ENCODE measurements at places on chromosomes 6 and 20.

- no peak for DNase-seq
These were observed at the start of gene VIP for GRCh38 chr6:152750694-152751093. TSS of gene VIP (plus strand) at chr6:152750797. CDS start at chr6:152752178, 1,381 bp downstream.

- DNase-seq: no peak
These were observed 95.8 kb upstream of the IRAK1BP1 start for GRCh38 chr6:78771586-78771985.

GRCh38 chr6:124040655-124041054, 237.0 kb downstream of the NKAIN2 start:
- no peak for DNase-seq

DNA sequence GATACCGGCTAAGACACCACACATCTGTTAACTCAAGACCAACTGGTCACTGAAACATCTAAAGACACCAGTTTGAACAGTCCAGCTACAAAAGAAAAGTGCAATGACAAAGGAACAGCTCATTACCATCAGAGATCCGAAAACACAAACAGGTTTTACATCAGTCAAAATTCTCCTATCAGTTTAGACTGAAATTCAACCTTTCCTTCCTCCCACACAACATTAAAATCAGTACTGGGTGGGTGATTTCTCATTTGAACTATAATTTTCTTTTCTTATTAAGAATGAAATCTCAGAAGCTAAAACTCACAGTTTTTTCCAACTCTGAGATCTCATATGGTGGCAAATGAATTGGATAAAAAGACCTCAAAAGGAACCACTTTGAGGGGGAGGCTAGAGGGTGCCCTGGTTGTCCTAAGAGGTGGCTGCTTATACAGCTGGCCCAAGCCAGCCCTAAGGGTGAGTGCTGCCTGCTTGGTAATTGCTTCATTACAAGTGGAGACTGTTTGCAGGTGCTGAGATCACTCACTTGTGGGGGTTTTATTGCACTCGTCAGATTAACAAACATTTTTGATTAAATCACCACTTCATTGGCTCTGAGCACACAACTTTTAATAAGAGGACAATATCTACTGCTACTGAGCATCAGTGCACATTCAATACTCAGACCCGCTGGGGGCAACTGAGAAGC, 4.3 kb downstream of the CCDC167 start:
- DNase-seq: peak; percentile 57

GRCh38 chr6:68229566-68229965, 405.5 kb upstream of the ADGRB3 start:
- no peak for DNase-seq

DNA sequence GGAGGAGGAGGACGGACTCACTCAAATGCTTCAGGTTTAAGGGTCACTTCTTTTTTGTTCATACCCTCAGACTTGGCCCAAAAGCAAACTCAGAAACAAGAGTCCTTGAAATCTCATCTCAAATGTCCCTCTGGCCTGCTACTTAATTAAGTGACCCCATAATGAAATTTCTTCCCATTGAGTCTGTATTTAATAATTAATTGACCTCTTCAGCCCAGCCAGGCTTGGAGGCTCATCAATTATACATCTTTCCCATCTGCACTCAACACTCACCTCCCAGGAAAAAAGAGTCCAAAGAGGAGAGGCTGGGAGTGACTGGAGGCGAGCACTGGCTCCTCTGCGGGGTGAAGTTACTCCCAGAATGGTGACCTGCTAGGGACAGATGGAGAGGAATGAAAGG, 90.5 kb upstream of the EYA2 start:
- DNase-seq: no peak

- no peak for DNase-seq
These were observed 21.7 kb downstream of the RIPK1 start for GRCh38 chr6:3090013-3090412.

GRCh38 chr20:7094438-7094997, 327.0 kb downstream of the BMP2 start:
- DNase-seq: no peak

GRCh38 chr6:113315165-113315564, 542.0 kb upstream of the MARCKS start:
- DNase-seq: no peak

DNA sequence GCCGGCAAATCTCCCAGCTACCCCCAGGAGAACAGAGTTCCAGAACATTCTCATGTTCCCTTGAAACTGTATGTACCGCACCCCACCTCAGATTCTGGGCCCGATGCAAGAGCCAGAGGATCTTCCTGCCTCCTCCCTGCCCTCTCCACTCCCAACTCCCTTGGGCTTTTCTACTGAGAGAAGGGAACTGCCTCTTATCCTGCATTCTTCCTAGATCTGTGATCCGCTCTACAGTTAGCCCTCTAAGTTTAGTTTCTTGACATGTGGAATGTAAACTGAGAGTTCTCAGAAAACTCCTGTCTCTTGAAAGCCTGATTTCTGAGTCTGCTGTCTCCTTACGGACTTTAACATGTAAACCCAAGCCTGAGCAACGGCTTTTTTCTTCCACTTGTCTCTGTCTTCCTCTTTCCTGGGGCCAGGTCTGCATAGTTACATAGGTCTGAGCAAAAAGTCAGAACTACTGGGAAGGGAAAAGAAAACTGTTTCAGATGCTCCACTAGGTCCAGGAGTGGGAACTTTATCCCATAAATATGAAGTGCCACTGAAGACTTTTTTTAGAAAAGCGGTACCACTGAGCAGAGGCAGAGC, 86.5 kb upstream of the TNFAIP3 start:
- DNase-seq: no peak

GRCh38 chr6:129517288-129517687, 192.7 kb downstream of the ARHGAP18 start:
- DNase-seq: no peak

GRCh38 chr6:122143813-122144601, 255.4 kb upstream of the HSF2 start:
- DNase-seq: no peak

DNA sequence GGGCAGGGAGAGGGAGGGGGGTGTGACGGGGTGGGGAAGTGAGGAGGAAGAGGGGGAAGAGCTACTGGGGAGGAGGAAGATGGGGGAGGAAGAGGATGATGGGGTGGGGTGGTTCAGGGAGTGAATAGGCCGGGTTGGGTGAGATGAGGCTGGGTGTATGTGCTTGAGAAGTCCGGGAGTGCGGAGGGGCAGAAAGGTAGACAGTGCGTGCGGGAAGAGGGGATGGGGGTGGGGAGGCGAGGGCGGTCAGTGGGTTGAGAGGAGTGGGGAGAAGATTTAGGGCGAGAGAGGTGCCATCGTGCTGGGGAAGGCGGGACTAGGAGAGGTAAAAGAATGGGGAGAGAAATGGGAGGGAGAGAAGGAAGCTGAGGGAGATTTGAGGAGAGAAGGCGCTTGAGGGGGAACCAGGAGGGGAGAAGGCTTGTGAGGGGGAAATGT, 30.9 kb upstream of the NOTCH4 start:
- no peak for DNase-seq

DNA sequence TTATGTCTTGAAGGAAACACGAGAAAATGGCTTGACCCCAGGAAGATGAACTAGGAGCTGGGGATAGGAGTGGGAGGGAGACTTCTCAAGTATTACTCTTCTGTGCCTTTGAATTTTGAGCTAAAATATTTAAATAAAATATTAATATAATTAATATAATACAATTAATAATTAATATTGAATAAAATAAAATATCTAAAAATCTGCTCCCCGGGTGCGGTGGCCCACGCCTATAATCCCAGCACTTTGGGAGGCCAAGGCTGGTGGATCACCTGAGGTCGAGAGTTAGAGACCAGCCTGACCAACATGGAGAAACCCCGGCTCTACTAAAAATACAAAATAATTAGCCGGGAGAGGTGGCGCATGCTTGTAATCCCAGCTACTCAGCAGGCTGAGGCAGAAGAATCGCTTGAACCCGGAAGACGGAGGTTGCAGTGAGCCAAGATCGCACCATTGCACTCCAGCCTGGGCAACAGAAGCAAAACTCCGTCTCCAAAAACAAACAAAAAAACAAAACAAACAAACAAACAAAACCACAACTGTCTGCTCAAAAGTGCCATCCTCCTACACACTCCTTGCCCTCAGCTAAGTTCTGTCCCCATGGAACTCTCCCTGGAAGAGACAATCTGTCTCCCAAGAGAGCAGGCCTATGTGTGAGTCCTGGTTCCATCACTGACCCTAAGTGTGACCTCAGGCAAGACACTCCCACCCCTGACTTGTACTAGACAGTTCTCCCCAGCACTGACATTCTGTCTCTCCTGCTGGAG, 13.7 kb upstream of the TRIB3 start:
- DNase-seq: no peak

- DNase-seq: no peak
These were observed 160.5 kb downstream of the TTLL2 start for GRCh38 chr6:167485186-167485978.

GRCh38 chr20:341682-342081, 5.2 kb upstream of the NRSN2 start:
- peak; percentile 38 for DNase-seq

- no peak for DNase-seq
These were observed 160.8 kb downstream of the UBE3D start for GRCh38 chr6:82904860-82905259.

GRCh38 chr20:49699200-49699992, 14.3 kb downstream of the B4GALT5 start:
- DNase-seq: peak; percentile 54

GRCh38 chr6:149940672-149940982, 1.2 kb upstream of the ULBP2 start:
- DNase-seq: no peak

- no peak for DNase-seq
These were observed 102.7 kb downstream of the KCNQ5 start for GRCh38 chr6:72724545-72724944.

DNA sequence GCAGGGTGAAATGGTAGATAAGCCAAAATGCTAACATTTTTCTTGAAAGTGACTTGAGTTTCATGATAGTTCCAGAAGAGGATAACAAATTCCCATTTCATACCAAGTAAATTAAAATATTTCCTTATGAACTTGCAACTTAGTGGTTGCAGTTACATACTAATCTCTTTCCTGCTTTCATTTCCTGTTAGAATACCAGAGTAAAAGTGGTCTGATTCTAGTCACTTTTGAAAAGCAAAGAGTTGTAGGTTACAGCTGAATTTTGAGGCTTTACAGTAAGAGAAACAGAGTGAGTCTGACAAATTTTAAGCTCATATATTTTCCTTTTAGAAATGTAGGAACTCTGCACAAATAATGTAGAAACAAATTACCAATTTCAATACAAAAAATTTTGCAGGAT, 117.4 kb downstream of the ZFAND3 start:
- DNase-seq: no peak

GRCh38 chr6:94734751-94735150, 842.6 kb upstream of the MANEA start:
- DNase-seq: no peak

DNA sequence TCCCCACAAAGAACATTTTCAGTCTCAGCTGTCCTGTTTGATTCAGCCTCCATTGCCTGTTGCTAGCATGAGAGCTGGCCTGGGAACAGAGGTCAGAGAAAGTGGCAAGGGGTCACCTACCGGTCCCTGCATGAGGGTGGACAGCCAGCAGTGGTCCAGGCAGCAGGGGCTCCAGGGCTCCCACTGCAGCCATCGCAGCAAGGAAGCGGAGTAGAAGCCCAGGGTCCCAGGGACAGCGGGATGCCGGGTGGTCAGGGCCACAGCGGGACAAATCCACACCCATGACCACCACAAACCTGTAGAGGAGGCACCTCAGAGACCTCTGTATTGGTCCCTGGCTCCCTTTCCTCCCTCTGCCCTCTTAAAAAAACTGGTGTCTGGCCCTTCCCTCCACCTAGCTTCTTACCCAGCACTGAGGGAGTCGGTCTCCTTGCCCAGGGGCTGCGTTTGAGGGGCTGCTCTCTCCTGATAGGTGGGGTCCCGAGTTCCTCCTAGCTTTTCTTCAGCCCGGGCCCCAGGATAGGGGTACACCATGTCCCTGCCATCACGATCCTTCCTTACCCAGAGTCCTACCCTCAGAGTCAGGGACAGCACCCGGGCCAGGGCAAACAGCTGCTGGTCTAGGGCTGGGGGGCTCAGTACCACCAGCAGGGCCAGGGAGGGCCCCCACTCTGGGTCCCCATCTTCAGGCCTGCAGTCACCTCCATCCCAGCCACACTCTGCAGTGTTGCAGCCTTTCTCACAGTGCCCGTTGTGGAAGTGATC, 8.4 kb upstream of the GPSM3 start:
- DNase-seq: no peak

DNA sequence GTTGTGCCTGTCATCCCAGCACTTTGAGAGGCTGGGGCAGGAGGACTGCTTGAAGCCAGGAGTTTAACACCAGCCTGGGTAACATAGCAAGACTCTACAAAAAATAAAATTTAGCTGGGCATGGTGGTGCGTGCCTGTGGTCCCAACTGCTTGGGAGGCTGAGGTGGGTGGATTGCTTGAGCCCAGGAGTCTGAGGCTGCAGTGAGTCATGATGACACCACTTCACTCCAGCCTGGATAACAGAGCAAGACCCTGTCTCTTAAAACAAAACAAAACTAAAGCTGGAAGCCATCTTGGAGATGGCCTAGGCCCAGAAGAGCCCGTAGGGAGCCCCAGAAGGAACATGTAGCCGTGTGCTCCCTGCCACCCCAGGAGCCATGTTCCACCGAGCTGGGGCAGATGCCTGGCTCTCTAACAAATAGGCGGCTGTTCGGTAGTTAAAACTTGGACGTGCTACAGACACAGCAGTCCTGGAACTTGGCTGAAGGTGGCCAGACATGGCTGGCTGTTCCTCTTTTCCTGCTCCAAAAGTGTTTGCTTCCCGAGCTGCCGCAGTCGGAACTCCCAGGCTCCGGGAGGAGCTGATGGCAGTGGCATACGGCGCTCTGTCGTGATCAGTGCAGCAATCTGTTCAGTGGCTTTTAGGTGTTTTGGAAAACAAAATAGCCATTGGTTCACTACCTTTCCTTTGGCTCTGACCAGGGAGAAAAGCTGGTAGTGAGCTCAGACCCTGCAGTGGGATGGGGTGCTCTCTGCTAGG, 37.0 kb downstream of the DYNLT1 start:
- DNase-seq: no peak

GRCh38 chr6:36666826-36667591, 11.5 kb upstream of the CDKN1A start:
- no peak for DNase-seq

DNA sequence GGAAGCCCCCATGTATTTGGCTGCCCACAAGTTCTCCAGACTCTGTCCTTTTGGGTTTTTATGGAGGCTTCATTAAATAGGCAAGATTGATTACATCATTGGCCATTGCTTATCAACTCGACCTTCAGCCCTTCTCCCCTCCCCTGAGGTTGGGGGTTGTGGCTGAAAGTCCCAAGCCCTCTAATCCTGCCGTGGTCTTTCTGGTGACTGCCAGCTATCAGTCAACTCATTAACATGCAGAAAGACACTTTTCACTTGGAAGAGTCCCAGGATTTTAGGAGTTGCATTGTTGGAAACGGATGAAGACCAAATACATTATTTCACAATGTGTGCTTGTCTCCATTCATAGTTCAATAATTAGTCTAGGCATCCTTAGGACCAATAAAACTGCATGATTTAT, 9.5 kb downstream of the CDC5L start:
- DNase-seq: no peak

GRCh38 chr6:33634946-33635345, 13.8 kb downstream of the ITPR3 start:
- no peak for DNase-seq

DNA sequence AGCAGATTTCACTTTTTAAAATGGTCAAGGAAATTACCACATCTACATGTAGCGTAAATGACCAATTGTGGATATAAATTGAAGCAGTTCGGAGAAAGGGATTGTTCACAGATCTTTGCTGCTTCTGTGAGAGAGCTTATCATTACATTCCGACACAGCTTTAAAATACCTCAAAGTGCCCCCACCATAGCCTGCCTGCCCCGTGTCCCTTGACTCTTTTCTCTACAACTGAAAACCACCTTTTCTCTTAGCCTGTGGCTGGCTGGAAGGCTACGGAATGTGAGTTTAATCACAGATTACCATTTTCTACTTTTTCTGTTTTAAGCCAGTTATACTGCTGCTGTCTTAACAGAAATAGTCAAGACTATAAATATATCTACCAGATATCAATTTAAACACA, 347.2 kb upstream of the MAP3K7 start:
- DNase-seq: no peak

All from stimulated activated naive CD8-positive, alpha-beta T cell treated with anti-CD3 and anti-CD28 coated beads, Interleukin-15, amount 100 ng/mL, for 72 hours (primary cell).